ENCODE measurements at places on chromosomes 4 and X.

DNA sequence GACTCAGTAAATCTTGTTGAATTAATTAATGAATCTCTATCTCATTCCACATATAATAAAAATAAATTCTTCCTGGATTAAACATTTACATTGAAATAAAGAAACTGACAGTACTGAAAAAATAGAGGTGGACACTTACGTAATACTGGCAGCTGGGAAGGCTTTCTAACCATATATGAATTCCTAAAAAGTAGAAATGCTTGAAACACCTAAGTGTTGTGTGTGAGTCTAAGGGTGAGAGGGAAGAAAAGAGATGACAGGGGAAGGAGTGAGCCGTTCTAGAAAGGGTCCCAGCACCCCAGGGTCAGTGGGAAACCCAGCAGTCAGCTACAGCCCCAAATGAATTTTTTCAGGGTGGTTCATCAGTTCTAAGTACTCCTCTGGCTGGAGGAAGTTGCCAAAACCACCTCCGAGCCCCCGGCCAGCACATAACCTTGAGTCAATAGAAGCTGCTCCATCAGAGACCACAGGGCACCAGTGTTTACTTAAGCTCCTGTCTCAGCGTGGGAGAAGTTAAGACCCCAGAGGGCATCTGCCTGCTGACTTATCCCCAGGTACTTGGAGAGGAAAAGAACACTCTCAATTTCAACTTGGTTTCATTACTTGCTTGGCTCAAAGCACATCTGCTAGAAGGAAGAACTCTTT is 18.3 kb downstream of the GAB3 start:
- H3K27ac ChIP-seq, result peak overlapping the region; percentile 96
- peaks cover 33% of the 10 kb centered on the region for H3K27me3 ChIP-seq
- peaks cover 83% of the 10 kb centered on the region for H3K4me1 ChIP-seq

DNA sequence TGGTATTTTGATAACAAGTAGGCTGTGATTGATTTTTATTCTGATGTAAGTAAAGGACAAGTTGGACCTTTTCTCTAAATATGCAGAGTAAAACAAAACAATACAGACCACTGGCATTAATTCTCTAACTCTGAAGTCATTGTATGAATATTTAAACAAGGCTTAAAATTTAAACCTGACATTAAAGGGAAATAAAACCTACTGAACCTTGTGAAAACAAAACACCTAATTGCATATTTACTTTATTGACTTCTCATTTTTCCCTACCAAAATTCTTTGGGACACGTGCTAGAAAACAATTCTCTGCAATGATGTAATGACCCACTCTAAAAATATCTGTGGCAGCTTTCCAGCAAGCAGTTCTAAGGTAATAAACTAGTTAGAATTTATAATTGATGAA is 369.7 kb upstream of the TRAM1L1 start:
- DNase-seq, result no peak
- H3K4me3 ChIP-seq, result no peak overlapping the region
- H3K36me3 ChIP-seq, result no peaks in the 10 kb centered on the region
- no peaks in the 10 kb centered on the region for H3K4me1 ChIP-seq
- H3K27me3 ChIP-seq, result no peaks in the 10 kb centered on the region
- no peak overlapping the region for H3K27ac ChIP-seq

DNA sequence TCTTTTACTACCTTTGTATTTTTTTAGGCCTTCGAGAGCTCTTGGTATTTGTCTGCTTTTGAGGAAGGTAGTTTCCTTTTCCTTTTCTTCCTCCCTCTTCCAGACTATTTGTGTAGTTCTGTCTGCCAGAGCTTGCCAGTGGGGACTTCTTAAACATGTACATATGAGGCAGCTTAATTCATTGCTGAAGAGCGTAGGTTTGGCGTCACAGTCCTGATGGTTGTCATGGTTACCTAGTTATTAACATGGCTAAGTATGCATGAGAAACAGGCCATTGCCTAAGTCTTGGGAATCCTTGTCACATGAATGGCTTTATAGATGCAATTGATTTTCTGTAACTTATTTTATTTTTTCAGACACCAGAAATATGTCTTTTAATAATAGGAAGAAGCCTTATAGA is 48.5 kb upstream of the ARMCX2 start:
- no peak overlapping the region for H3K27ac ChIP-seq
- DNase-seq, result no peak
- no peaks in the 10 kb centered on the region for H3K36me3 ChIP-seq
- H3K4me1 ChIP-seq, result no peaks in the 10 kb centered on the region

- H3K27ac ChIP-seq, result no peak overlapping the region
- peaks cover 27% of the 10 kb centered on the region for H3K27me3 ChIP-seq
Measured at GRCh38 chr4:40769266-40769665, 19.5 kb downstream of the NSUN7 start.

DNA sequence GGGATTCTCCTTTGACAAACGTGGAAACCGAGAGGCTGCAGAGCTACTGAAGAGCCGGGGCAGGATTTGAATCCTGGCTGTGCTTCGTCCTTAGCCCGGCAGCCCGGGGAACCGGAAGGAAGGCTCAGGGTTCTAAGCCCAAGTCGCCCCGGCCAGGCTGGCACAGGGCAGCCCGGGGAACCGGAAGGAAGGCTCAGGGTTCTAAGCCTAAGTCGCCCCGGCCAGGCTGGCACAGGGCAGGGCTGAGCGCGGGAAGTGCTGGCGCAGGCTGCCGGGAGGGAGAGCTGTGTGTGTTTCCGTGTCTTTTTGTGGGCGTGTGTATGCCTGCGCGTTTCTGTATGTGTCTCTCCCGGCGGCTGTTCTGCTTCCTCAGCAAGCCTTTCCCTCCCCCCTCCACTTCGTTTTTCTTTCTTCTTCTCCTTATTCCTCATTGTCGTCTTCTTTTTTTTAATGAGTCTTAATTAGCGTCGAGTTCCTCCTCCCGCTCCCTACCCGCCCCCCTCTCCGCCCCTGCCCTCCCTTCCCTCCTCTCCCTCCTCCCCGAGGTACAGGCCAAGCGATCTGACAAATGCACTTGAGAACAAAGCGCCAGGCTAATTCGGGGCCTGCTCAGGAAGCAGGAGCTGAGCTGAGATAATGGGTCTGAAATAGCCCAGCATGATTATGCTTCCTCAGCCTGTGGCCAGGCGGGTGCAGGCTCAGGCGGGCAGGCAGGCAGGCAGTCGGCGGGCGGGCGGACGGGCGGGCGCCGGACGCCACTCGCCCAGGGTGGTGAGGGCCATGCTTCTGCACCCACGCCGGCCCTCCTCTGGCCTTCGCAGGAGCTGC is 65.9 kb downstream of the EFNB1 start:
- H3K4me1 ChIP-seq, result no peaks in the 10 kb centered on the region
- peak overlapping the region; percentile 40 for H3K4me3 ChIP-seq
- H3K36me3 ChIP-seq, result no peaks in the 10 kb centered on the region
- DNase-seq, result peak; percentile 7

DNA sequence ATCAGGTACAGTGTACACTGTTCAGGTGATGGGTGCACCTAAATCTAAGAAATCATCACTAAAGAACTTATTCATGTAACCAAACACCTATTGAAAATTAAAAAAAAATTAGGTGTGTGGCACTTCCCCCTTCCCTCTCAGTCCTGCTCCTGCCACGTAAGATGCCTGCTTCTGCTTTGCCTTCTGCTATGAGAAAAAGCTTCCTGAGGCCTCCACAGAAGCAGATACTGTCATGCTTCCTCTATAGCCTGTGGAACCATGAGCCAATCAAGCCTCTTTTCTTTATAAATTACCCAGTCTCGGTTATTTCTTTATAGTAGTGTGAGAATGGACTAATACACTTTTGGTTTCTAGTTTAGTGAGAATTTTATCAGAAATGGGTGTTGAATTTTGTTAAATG is 459.8 kb upstream of the DIPK2B start:
- DNase-seq, result no peak
- no peaks in the 10 kb centered on the region for H3K36me3 ChIP-seq
- no peak overlapping the region for H3K27ac ChIP-seq
- peaks cover 16% of the 10 kb centered on the region for H3K27me3 ChIP-seq

- peak overlapping the region; percentile 86 for H3K27ac ChIP-seq
- H3K27me3 ChIP-seq, result no peaks in the 10 kb centered on the region
- peaks cover 54% of the 10 kb centered on the region for H3K4me1 ChIP-seq
- H3K36me3 ChIP-seq, result no peaks in the 10 kb centered on the region
Measured at GRCh38 chr4:169612871-169613859, 782 bp upstream of the NEK1 start.

GRCh38 chrX:41350150-41350975 is 16.4 kb downstream of the DDX3X start:
- H3K27me3 ChIP-seq, result no peaks in the 10 kb centered on the region
- DNase-seq, result no peak
- H3K36me3 ChIP-seq, result peaks cover 8% of the 10 kb centered on the region
- H3K27ac ChIP-seq, result peak overlapping the region; percentile 80
- H3K4me3 ChIP-seq, result peak overlapping the region; percentile 14
- H3K4me1 ChIP-seq, result peaks cover 44% of the 10 kb centered on the region

- H3K27ac ChIP-seq, result no peak overlapping the region
- H3K4me3 ChIP-seq, result no peak overlapping the region
- no peak for DNase-seq
- H3K36me3 ChIP-seq, result no peaks in the 10 kb centered on the region
- no peaks in the 10 kb centered on the region for H3K27me3 ChIP-seq
Measured at GRCh38 chr4:157004279-157005161, 32.9 kb upstream of the PDGFC start.

DNA sequence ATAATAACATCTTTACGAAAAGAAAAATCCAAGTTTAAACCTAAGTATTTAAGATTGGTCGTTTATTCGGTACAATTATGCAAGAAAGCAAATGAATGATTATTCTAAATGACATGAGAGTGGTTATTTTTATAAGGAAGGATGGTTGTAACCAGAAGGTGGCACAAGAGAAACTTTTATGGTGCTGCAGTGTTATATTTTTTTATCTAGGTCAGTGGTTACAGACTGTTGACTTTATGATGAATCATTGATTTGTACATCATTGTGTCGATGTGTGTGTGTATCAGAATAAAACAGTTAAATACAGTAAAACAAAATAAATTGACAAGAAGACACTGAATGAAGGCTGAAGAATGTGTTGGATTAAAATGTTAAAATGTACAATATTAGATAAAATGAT is 9.8 kb downstream of the DCAF8L2 start:
- DNase-seq, result no peak
- no peak overlapping the region for H3K27ac ChIP-seq
- H3K27me3 ChIP-seq, result no peaks in the 10 kb centered on the region
- no peak overlapping the region for H3K4me3 ChIP-seq
- no peaks in the 10 kb centered on the region for H3K36me3 ChIP-seq

- no peak overlapping the region for H3K4me3 ChIP-seq
- no peak for DNase-seq
- peaks cover 59% of the 10 kb centered on the region for H3K27me3 ChIP-seq
- H3K27ac ChIP-seq, result no peak overlapping the region
- H3K36me3 ChIP-seq, result no peaks in the 10 kb centered on the region
Measured at GRCh38 chrX:110418316-110419235, 59.9 kb downstream of the RTL9 start.

GRCh38 chrX:482192-482701 is 95.5 kb upstream of the PPP2R3B start:
- H3K36me3 ChIP-seq, result no peaks in the 10 kb centered on the region
- no peak overlapping the region for H3K27ac ChIP-seq
- H3K4me3 ChIP-seq, result no peak overlapping the region
- DNase-seq, result no peak

- H3K36me3 ChIP-seq, result peaks cover 4% of the 10 kb centered on the region
- DNase-seq, result no peak
- H3K4me3 ChIP-seq, result peak overlapping the region; percentile 82
Measured at GRCh38 chrX:154371789-154372300, 2.6 kb downstream of the FLNA start.

- H3K36me3 ChIP-seq, result no peaks in the 10 kb centered on the region
- H3K4me1 ChIP-seq, result peaks cover 11% of the 10 kb centered on the region
- DNase-seq, result no peak
- H3K27me3 ChIP-seq, result no peaks in the 10 kb centered on the region
- H3K4me3 ChIP-seq, result no peak overlapping the region
Measured at GRCh38 chr4:94334476-94334875, 8.2 kb downstream of the HPGDS start.

GRCh38 chr4:107246761-107247160 is 210.6 kb upstream of the DKK2 start:
- DNase-seq, result no peak
- no peak overlapping the region for H3K4me3 ChIP-seq
- H3K4me1 ChIP-seq, result no peaks in the 10 kb centered on the region
- no peaks in the 10 kb centered on the region for H3K27me3 ChIP-seq
- H3K27ac ChIP-seq, result no peak overlapping the region
- no peaks in the 10 kb centered on the region for H3K36me3 ChIP-seq

DNA sequence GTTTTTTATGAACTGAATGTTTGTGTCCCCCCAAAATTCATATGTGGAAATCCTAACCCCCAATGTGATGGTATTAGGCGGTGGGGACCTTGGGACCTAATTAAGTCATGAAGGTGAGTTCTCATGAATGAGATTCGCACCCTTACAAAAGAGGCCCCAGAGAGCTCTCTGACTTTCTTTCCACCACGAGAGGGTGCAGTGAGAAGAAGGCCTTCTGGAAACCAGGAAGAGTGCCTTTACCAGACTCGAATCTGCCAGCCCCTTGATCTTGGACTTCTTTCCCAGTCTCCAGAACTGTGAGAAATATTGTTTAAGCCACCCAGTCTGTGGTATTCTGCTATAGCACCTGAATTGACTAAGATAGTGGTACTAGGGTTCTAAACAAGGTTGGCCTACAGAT is 40.8 kb downstream of the STK26 start:
- peaks cover 3% of the 10 kb centered on the region for H3K36me3 ChIP-seq
- H3K4me1 ChIP-seq, result no peaks in the 10 kb centered on the region
- peaks cover 26% of the 10 kb centered on the region for H3K27me3 ChIP-seq
- H3K27ac ChIP-seq, result no peak overlapping the region
- no peak overlapping the region for H3K4me3 ChIP-seq

DNA sequence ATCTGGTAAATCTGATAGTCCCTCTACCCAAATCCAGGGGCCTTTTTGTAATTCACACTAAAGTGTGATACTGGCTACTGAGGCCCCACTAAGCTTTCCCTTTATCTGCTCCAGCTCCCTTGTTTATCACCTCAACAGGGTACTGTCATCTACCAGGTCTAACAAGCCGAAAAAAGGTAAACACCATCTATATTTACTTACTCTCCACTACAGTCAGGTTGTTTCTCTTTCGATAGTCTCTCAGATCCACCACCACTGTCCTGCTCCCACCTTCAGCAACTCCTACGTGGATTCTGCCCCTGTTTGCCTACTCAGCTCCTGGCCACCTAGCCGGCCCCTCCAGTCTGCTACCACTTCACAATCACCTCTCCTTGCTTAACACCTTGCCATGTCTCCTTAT is 3.3 kb downstream of the ITIH6 start:
- no peaks in the 10 kb centered on the region for H3K36me3 ChIP-seq
- H3K4me3 ChIP-seq, result no peak overlapping the region
- peaks cover 18% of the 10 kb centered on the region for H3K27me3 ChIP-seq
- DNase-seq, result no peak

- DNase-seq, result no peak
- H3K4me1 ChIP-seq, result no peaks in the 10 kb centered on the region
- H3K36me3 ChIP-seq, result no peaks in the 10 kb centered on the region
- H3K4me3 ChIP-seq, result no peak overlapping the region
- H3K27me3 ChIP-seq, result no peaks in the 10 kb centered on the region
- H3K27ac ChIP-seq, result no peak overlapping the region
Measured at GRCh38 chrX:116272322-116272721, 101.8 kb downstream of the AGTR2 start.

GRCh38 chrX:10577853-10578252 is 42.5 kb downstream of the MID1 start:
- H3K4me3 ChIP-seq, result no peak overlapping the region
- DNase-seq, result no peak
- no peaks in the 10 kb centered on the region for H3K27me3 ChIP-seq
- no peaks in the 10 kb centered on the region for H3K4me1 ChIP-seq
- H3K36me3 ChIP-seq, result no peaks in the 10 kb centered on the region

GRCh38 chr4:149884046-149884445 is 68.4 kb upstream of the IQCM start:
- no peak overlapping the region for H3K27ac ChIP-seq
- no peaks in the 10 kb centered on the region for H3K36me3 ChIP-seq
- H3K4me1 ChIP-seq, result no peaks in the 10 kb centered on the region
- no peak for DNase-seq

All from activated T-cell treated with anti-CD3 and anti-CD28 coated beads, Interleukin-2, amount 50 U/mL, for 72 hours (primary cell).